CD4-positive, alpha-beta T cell treated with Interleukin-1 beta for 1 hour (primary cell): ENCODE measurements at places on chromosomes 7 and 10.

DNA sequence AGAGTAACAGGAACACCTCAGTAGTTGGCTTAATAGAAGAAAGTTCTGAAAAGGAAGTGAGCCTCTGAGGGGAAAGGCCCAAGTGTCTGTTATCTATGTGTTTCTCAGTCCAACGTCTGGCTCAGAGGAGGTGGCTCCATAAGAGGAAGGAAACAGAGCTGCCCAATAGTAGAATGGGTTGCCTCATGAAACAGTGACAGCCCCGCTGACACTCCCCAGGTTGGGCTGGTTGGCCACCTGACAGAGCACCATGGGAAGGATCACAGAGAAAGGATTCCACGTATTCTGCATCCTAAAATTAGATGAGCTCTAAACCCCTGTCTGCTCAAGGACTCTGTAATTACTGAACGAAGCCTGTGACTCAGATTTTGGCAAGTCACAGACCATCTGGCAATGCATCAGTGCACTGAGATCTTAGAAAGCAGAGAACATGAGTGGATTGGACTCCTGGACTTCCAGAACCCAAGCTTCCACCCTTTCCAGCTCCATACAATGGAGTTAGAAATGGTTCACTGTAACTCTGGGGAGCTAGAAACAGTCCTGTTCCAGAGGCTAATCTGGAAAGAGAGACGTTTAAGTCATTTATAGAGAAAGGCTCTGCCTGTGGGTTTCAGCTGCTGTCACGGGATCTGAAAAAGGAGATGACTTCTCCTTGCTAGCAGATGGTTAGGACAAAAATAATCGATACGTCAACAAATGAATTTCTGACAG lies 2.9 kb downstream of the PKD2L1 start:
- peak; percentile 17 for DNase-seq

GRCh38 chr7:118281196-118281595 lies 56.7 kb downstream of the ANKRD7 start:
- no peak for DNase-seq

DNA sequence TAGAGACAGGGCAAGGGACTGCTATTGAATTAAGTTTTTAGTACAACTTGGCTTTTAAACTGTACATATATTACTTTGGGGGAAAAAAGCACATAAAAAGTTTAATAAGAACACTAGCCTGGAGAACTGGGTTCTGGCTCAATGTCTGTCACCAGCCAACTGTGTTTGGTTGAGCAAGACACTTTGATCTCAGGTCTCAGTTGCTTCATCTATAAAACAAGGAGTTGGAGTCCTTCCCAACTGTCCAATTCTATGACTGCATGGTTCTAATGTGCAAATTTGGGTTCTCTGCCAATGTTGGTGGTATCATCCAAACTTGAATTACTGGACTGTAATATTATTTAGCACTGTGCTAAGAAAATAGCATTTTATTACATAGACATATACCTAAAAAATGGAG lies 50.3 kb downstream of the ATXN7L1 start:
- DNase-seq, result no peak

DNA sequence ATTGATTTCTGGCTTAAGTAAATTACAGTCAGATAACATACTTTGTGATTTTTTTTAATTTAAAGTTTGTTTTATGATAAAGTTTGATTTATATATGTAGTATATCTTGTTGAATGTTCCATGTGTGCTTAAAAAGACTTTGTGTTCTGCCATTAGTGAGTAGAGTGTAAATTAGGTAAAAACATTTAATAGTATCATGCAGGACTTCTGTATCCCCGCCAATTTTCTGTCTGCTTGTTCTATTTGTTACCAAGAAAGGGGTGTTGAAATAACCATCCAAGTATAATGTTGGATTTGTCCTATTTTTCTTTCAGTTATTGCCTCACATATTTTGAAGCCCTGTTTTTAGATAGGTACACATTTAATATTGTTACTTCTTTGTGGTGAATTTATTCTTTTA lies 172.1 kb downstream of the CAMK1D start:
- DNase-seq, result no peak

- DNase-seq, result no peak
Observed at GRCh38 chr7:124351950-124352349, 319.1 kb upstream of the TMEM229A start.

DNA sequence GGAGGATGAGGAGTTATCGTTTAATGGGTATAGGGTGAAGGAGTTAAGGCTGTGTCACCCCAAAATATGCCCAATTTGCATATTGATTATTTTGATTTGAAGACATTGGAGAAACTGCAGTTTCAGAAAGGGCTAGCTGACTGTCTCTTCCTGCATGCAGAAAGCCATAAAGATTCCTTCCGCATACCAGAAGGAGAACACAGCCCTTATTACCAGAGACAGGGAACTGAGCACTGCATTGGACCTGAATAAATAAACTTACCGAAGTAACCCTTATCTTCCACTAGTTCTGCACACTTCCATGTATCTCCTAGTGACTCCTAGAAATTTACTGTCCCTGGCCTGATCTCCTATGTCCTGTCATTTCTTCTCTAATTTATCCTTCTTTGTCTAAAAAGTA lies 821.9 kb upstream of the AUTS2 start:
- DNase-seq, result no peak

DNA sequence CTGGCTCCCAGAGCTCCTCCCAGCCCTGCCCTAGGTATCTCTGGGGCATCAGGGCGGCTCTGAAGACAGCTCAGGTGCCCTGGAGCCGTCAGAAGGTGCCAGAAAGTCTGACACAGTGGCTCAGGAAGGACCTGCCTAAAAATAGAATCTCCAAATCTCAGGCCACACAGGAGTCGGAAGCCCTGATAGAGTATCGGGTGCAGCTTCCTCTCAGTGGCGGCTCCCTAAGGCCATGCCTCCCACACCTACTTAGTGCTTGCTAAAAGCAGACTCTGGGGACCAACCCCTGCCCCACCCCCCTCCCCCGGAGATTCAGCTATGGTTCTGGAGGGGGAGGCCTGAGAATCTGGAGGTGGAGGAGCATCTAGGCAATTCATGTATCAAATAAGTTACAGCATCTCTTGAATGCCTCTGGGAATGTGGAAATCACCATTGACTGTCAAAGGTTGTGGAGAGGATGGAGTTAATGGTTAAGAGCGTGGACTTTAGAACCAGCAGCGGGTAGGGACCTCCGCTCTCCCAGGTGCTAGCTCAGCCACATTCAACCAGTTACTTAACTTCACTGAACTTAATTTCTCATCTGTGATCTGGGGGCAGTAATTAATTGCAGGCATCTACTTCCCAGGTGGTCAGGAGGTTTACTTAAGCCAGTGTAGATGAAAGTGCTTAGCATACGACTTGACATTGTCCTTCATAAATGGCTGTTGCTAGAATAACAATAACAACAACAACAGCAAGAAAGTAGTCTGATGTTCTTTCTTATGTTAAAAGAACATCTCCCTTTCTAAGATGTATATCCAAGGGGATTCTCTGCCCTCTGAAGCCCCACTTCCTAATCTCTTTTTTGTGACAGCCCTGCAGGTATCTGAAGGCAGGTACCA lies 38.6 kb upstream of the MXI1 start:
- no peak for DNase-seq

DNA sequence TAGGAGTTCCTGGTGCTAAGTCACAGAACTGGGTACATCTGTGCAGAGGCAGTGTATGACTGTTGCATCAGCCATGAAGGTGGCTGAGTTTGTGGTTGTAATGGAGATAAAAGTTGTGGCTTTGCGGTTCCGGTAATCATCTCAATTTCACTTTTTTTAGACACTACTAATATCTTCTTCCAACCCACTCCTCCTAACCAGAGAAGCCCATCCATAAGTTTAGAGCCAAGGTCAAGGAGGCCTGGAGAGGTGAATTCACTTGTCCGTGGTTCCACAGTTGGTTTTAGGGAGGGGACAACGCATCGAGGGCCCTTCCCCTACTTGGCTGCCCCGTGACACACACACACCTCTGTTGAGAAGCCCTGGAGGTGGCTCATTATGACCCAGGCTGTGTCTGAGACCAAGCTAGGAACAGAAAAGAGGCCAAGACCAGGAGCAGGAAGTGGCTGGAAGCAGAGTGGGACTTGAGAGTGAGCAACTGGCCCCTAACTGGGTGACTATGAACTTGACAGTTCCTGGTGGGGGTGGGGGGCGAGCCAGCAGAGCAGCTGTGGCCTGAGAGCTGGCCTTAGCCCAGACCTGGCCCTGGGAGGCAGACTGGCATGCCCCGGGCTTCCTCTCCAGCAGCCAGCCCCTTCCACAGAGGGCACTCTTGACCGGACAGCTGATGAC lies 66.8 kb upstream of the COL13A1 start:
- no peak for DNase-seq
